Thoracic aorta (tissue), 2 donors: ENCODE measurements at places on chromosomes 16 and 17.

DNA sequence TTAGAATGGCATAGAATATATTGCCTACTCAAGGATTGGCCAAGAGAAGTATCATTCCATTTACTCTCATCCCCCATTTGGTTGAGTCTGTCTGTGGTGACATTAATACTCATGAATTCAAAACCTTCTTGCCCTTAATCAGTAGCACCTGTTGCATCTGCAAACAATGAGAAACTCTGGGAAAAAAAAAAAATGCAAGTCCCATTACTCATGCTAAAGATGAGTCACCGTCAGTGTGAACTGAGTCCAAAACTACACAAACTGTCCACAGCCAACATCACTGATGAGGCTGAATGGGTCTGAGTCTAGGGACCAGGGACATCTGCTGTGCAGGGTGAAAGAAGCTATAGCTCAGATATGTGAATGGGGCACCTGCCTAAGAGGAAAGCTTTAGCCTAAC lies 96.9 kb upstream of the ADAMTS18 start:
- DNase-seq = no peak

DNA sequence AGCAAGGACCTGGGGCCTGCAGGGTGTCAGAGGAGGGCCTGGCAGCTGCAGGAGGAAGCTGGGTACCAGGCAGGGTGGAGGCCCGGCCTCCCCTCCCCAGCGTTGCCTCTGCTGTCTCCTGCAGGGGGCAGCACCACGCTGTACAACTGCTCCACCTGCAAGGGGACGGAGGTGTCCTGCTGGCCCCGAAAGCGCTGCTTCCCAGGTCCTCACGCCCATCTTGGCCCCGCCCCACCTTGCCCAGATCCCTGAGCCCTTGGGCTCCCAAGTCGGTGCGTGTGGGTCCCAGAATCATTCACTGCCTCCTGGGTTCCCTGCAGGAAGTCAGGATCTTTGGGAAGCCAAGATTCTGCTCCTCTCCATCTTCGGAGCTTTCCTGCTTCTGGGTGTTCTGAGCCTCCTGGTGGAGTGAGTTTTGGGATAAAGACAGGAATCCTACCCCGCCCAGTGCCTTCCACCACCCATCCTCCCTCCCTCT lies 1.2 kb downstream of the TMEM95 start:
- no peak for DNase-seq

DNA sequence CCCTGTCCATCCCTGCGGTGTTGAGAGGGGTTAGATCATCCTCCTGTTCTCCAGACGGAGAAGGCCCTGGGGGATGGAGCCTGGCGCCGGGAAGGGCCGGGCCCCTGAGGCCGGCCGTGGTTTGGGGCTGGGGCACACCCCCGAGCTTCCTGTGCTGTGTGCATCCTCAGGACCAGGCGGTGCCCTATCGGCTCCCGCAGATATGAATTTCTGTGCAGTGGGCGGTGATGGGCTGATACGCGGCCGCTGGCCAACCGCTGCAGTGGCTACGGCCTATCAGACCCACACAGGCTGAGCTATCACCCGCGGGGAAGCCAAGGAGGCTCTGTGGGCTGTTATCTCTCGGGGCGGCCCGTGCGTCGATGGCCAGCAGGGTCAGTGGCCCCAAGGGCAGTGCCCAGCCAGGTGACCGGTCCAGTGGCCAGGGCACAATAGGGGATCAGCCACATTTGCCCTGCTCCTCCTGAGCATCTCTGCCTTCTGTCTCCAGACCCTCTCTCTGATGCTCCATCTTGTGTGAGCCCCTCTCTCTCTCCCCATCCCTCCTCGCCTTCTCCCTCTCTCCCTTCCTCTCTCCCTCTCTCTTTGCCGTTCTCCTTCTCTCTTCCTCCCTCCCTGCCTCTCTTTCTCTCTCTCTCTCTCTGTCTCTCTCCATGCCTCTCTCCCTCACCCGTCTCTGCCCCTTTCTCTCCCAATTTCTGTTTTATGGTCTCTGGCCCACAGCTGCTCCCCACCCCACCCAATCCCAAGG lies 38.7 kb downstream of the ZFPM1 start:
- no peak for DNase-seq

DNA sequence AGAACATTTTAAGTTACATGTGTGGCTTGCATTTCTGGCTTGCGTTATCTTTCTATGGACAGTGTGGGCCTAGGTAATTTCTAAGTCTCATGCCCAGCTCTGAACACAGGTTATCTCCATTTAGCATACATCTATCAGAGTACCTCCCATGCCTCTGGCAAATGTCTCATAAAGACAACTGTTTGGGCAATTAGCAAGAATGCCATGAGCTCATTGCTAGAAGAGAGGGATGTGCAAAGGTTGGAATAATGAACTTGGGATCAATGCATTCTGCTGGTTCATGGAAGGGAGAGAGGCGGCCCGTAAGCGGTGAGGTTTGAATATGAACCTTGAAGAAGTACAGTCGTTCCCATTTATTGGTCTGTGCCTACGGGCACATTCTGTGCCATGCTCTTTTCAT lies 14.4 kb downstream of the SYT17 start:
- DNase-seq = no peak

DNA sequence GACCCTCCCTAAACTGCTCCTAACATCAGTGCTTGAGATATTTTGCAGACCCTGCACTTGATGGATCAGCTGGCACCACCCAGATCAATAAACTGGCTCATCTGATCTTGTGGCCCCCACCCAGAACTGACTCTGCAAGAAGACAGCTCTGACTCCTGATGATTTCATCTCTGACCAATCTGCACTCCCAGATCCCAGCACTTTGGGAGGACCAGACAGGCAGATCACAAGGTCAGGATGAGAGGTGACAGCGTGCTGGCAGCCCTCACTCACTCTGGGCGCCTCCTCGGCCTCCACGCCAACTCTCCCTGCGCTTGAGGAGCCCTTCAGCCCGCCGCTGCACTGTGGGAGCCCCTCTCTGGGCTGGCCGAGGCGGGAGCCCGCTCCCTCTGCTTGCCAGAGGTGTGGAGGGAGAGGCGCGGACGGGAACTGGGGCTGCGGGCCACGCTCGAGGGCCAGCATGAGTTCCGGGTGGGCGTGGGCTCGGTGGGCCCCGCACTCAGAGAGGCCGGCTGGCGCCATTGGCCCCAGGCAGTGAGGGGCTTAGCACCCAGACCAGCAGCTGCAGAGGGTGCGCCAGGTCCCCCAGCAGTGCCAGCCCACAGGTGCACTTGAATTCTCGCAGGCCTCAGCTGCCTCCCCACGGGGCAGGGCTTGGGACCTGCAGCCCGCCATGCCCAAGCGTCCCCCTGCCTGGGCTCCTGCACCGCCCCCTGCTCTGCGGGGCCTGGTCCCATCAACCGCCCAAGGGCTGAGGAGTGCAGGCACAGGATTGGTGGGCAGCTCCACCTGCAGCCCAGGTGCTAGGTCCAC lies 2.4 kb upstream of the C16orf54 start:
- DNase-seq = no peak

DNA sequence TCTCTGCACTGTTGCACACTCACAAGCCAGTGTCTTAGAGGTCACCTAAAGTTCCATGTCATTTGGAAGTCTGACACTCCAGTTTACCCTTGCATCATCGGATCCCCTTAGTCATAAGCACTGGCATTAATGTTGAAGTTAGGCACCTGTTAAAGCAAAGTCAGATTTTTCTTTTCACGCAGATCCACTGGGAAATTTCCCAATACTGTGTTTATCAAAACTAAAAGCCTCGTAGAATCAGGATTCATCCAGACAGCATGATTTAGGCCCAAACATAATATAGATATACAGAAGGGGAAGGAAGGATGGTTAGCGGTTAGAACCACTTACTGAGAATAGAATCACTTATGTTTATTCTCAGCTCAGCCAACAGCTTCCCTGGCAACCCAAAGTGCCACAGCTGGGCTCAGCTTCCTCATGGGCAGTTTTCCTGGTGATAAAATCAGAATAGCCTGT lies 30.1 kb upstream of the HAPSTR1 start:
- DNase-seq = no peak

DNA sequence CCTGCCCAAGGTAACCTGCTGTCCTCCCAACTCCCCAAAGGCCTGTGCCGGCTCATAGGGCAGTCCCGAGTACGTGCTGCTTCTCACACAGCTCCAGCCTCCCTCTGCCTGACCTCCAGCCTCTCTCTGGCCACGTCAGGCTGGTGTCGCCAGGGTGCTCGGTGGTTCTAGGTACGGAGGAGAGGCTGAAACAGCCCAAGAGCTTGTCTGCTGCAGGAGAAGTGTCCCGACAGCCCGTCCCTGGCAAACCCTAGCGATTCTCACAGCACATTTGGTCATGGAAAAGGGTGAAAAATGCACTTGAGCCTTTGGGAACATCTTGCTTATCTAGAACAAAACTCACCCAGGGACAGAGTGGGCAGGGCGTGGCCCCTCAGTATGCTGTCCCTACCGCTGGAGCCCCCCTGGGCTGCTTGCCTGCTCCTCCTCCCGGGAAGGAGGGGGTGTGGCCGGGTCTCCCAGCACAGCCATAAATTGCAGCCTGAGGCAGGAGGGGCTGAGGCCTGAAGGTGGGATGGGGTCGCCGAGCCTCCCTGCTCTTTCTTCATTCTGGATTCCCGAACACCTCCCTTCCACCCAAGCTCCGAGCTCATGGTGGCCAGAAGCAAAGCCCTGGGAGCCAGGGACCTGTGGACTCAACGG lies 40.4 kb downstream of the TIMM22 start:
- no peak for DNase-seq

GRCh38 chr16:67233596-67233995 lies 6.7 kb downstream of the TMEM208 start:
- DNase-seq = no peak

- no peak for DNase-seq
Observed at GRCh38 chr17:21079196-21079595, 36.4 kb upstream of the USP22 start.

- DNase-seq = no peak
Observed at GRCh38 chr16:50354082-50354481, 14.7 kb downstream of the BRD7 start.

GRCh38 chr17:32903774-32904673 lies 23.9 kb upstream of the TMEM98 start:
- no peak for DNase-seq

DNA sequence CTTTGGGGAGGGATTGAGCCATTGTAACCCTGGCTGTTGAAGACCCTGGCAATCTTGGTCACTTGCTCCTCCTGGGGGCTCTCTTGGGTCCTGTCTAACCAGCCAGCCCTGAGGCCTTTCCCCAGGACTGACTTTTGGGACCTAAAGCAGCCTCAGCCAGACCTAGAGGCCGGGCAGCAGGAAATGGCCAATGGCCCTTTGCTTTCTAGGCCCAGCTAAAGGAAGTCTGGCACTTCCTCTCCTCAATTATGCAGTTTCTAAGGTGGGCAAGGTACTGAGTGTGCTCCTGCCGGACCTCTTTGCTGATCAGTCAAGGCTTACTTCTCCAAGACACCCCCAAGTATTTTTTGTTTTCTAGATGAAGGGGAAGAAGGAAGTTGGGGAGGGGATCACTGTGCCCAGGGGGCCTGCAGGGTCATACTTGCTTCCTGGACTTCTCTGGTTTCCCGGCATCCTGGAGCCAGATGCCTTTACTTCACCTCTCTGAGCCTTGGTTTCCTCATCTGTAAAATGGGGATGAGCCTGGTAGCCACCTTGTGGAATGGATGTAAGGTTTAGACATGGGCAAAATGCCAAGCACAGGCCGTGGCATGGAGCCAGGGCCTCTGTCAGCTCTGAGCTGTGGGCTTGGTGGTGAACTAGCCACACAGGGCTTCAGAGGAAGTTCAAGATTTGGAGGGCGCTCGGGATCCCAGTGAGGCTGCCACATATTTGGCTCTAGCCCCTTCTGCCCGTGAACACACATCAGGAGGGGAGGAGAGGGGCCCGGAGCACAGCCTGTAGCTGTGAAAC lies 8.6 kb downstream of the CX3CL1 start:
- DNase-seq = no peak

DNA sequence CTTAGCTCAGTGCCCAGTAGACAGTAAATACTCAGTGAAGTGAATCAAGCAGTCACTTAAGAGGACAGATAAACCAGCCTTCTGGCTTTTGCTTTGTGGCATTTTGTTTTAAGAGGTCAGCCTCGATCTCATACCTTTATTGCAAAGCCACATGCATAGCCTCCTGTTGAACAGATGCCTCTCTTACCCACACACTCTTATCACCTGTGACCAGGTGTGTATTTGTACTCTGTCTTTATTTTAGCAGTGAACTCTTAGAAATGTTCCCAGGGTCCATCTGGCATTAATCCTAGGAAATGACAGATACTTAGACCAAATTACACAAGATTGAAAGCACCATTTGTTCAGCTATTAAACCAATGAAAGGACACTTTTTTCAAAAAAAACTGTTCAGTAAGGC lies 1426.5 kb downstream of the CDH11 start:
- DNase-seq = no peak

DNA sequence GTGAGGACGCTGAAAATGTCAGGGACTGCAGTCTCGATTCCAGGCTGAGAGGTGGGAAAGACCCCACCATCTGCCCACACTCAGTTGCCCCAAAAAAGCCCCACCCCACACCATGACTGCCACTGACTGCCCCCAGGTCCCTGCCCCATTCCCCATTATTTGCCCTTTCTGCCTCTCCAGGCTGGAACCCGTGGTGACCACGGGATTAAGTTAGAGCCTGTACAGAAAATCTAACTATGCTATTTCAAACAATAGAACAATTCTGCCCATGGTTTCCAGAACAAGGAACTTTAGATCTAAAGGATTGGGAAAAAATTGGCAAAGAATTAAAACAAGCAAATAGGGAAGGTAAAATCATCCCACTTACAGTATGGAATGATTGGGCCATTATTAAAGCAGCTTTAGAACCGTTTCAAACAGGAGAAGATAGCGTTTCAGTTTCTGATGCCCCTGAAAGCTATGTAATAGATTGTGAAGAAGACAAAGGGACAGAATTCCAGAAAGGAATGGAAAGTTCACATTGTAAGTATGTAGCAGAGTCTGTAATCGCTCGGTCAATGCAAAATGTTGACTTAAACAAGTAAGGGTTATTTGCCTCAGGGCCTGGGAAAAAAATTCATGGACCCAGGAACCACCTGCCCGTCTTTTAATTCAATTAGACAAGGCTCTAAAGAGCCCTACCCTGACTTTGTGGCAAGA lies 14.4 kb downstream of the FLYWCH1 start:
- no peak for DNase-seq

- no peak for DNase-seq
Observed at GRCh38 chr17:79838522-79839274, 542 bp downstream of the CBX4 start.

- DNase-seq = no peak
Observed at GRCh38 chr17:142102-142661, 4.8 kb downstream of the SCGB1C2 start.

DNA sequence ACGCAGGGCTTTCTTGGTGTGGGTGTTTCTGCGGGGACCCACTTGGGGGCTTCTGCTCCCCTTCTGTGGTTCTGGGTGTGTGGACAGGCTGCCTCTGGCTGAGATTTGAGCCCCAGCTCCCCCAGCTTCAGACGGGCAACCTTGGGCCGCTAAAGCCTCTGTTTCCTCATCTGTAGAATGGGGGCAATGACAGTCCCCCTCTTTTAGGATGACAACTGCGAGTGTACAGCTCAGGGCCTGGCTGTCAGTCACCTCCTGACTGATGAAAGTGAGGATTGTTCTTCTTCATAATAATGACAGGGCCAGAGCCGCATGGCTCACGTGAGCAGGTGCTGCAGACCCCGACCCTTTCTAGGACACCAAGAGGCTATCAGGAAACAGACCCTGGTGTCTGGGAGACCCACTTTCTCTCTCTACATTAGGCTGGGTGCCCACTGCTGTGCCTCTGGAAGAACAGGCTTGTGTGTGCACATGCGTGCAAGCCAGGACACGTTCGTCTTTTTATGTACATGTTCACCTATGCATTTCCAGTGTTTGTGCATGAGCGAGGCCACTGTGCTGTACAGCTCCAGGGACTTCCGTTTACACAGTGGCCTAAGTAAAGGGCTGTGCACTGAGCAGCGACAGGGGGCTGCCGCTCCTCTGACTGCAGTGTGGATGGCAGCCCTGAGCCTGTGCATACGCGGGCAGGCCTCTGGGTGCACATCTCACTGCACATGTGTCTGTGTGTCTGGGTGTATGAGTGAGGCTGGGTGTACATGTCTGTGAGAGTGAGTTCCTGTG lies 4.6 kb downstream of the SPNS3 start:
- no peak for DNase-seq
